Osteoblast (primary cell): ENCODE measurements at places on chromosomes 16 and 17. TPM values are rescaled to one million over a fixed set of nuclear protein-coding genes. Genes with fewer than 3 reads are reported as not detected.

- no peak overlapping the region for H3K27ac ChIP-seq
- no peak overlapping the region for H3K4me3 ChIP-seq
Observed at GRCh38 chr16:85083051-85083639, 29.1 kb downstream of the CIBAR2 start.

Gene PDILT
- not detected in 2 replicates for total RNA-seq

DNA sequence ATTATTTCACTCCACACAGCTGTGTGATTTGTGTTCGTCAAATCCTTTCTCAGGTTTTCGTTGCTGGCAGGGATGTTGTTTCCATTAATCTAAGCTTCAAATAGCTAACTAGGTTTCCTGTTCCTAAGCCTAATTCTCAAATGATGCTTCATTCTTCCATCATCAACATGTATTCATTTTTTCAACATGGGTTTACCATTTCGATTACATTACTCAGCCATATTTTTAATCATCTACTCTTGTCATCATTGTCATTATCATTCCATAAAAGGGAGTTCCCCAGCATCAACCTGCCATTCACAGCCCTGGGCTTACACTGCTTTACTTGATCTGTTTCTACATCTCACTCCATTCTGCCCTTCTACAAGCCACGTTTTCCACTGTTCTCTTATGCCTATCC lies 33.3 kb upstream of the ANKFN1 start:
- H3K36me3 ChIP-seq: no peaks in the 10 kb centered on the region
- no peaks in the 10 kb centered on the region for H3K27me3 ChIP-seq
- DNase-seq: no peak
- no peaks in the 10 kb centered on the region for H3K4me1 ChIP-seq
- H3K4me3 ChIP-seq: no peak overlapping the region

Gene PHOSPHO1
- total RNA-seq: 0.29 and 0.36 TPM in 2 replicates

Gene ACSM2A
- total RNA-seq: not detected in 2 replicates
